ENCODE measurements at places on chromosomes 5 and 9. TPM values are rescaled to one million over a fixed set of nuclear protein-coding genes. Genes with fewer than 3 reads are reported as not detected.

Gene SRA1
- polyA plus RNA-seq = 67.2 TPM

Gene ORM2
- 0.76 TPM for polyA plus RNA-seq

Gene LMBRD2
- polyA plus RNA-seq = 4.4 TPM

DNA sequence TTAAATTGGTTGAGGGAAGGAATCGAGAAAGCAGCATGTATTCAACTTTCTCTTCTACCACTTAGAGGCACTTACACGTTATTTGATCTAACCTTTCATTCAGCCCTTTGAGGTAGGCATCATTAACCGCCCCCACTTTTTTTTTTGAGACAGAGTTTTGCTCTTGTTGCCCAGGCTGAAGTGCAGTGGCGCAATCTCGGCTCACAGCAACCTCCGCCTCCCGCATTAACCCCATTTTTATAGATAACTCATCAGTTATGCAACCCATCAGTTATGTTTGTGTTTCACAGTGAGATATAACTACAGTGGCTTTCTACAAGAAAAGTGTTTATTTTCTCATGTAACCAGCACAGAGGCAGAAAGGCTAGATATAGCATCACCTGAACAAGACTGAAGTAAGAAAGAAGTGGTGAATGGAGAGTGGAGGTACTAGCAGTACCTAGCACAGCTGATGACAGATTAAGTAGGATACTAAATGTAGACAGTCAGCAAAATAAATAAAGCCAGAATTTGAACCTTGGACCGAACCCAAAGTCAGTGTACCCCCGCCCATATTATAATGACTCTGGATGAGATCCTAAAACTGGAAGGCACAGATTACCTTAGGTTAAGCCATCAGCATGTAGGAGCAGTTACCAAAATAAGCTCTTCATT lies 91.2 kb downstream of the PJA2 start:
- DNase-seq = no peak

- DNase-seq = no peak
Observed at GRCh38 chr9:127935765-127936221, 1.9 kb downstream of the DPM2 start.

Gene RMRP
- polyA plus RNA-seq = 15.3 TPM

DNA sequence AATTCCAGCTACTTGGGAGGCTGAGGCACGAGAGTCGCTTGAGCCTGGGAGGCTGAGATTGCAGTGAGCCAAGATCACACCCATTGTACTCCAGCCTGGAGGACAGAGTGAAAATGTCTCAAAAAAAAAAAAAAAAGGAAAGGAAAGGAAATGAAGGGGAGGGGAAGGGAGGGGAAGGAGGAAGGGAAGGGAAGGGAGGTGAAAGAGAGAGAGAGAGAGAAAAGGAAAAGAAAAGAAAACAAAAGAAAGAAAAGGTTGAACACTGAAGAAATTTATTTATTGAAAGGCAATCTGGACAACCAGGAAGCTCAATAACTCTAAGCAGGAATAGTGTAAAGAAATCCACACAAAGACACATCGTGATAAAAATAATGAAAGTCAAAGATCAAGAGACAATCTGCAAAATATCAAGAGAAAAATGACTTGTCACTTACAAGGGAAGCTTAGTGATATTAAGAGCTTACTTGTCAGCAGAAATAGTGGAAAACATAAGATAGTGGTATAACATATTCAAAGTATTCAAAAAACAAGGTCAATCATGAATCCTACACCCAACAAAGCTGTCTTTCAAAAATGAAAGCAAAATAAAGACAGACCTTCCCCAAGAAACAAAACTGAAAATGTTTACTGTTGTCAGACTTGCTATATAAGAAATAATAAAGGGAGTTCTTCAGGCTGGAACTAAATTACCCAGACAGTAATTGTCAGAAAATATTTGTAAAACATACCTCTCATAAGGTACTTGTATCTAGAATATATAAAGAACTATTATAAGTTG lies 10.9 kb upstream of the RIMOC1 start:
- no peak for DNase-seq

DNA sequence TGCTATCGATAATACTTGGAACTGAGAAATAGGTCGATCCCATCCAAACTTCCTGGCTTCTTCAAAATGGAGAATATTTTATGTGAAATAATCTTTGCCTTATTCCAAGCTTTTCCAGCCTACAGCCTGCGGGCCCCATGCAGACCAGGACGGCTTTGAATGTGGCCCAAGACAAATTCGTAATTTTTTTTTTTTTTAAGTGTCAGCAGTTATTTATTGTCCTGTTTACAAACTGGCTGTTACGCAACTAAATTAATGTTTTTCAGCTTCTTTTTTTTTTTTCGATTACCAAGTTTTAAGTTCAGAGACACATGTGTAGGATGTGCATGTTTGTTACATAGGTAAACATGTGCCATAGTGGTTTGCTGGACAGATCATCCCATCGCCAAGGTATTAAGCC lies 411.7 kb upstream of the EDIL3 start:
- DNase-seq = no peak

Gene ISL1
- 0.55 TPM for polyA plus RNA-seq

- no peak for DNase-seq
Observed at GRCh38 chr5:96220610-96221390, 212.2 kb downstream of the PCSK1 start.

Gene HTR4
- not detected for polyA plus RNA-seq

- no peak for DNase-seq
Observed at GRCh38 chr9:68709291-68710110, 4.5 kb downstream of the PIP5K1B start.

- DNase-seq = peak; percentile 18
Observed at GRCh38 chr5:74966141-74967026, 86.0 kb downstream of the GCNT4 start.

Gene PDZD2
- 8.3 TPM for polyA plus RNA-seq

Gene ASPN
- polyA plus RNA-seq = 0.99 TPM

- no peak for DNase-seq
Observed at GRCh38 chr9:98781588-98782383, 14.6 kb downstream of the ANKS6 start.

GRCh38 chr5:80672140-80672736 lies 17.5 kb upstream of the DHFR start:
- DNase-seq = peak; percentile 89

DNA sequence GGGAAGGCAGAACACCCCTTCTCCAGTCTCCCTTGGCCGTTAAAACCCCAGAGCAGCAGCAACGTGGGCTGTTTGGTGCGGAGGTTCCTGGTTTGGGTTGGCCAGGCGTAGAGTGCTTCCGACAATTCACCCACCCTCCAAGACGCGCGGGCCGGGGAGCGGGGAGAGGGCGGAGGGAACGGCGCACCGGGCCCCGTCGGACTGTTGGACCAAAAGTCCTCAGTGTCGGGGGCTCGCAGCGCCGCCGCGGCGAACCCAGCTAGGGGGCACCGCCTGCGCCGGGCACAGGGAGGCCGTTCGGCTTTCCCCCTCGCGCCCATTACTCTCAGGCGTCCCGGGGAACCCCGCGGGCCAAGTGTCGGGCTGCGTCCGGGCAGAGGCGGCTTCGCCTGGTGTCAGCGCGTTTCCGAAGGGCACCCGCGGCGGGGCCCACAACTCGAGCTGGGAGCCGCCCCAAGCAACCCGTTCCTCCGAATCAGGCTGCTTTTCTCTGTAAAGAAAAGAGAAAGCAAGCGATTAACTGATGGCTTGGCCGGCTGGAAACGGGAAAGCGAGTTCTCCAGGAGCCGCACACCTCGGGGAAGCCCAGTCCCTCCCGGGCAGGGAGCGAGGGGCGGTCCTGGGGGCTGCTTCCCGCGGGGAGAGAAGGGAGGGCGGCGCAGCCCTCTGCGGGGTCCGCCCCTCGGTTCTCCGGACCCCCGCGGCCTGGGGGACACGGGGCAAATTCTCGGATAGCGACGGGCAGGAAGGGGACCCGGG lies 145.5 kb downstream of the ERCC6L2 start:
- DNase-seq = peak; percentile 67

GRCh38 chr9:124082622-124083021 lies 71.1 kb downstream of the LHX2 start:
- DNase-seq = no peak

DNA sequence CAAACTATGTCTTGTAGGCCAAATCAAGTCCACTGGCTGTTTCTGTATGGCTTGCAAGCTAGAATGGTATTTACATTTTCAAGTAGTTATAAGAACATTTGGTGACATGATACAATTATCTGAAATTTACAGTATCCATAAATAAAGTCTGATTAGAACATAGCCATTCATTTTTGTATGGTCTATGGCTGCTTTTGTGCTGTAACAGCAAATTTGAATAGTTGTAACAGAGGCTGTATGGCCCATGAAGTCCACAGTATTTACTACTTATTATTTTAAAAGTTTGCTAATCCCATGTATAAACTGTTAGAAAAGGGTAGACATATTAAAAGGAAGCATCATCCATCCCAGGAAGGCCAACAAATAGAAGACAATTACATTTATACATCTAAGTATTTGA lies 17.7 kb downstream of the DHX29 start:
- DNase-seq = no peak

Gene PALM2AKAP2
- 2.5 TPM for polyA plus RNA-seq

DNA sequence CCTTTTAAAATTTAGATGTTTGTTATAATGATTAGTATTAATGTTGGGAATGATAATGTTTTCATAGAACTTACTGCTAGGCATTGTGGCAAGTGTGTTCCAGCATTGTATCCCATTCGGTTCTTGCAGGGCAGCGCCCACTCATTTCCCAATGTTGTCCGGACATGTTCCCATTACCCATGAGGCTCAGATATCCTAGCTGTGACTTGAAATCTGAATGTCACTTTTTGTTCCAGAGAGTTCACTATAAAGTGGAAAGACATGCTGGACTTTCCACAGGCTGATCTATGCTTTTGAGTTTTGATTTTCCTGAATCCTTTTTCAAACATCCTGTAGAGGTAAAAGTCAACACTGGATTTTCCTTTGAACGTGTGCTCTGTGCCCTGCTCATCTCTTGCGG lies 329.1 kb downstream of the MARCHF11 start:
- no peak for DNase-seq

All from GM23338 (cell line).